Regular cardiac myocyte (primary cell): ENCODE measurements at places on chromosomes 16 and 17. TPM values are rescaled to one million over a fixed set of nuclear protein-coding genes. Genes with fewer than 3 reads are reported as not detected.

The ZNF319 gene
- total RNA-seq: 1.4 and 2.7 TPM in 2 replicates

The GPRC5C gene
- 7.9 and 15.5 TPM in 2 replicates for total RNA-seq

The TMIGD1 gene
- not detected in 2 replicates for total RNA-seq

The KRT33B gene
- under 0.01 TPM in 2 replicates for total RNA-seq

The ZG16 gene
- not detected in 2 replicates for total RNA-seq

The ADAMTS18 gene
- total RNA-seq: 9.4 and 33.5 TPM in 2 replicates

The WNT3 gene
- total RNA-seq: 1.2 and 2.0 TPM in 2 replicates

The TBC1D3H gene
- total RNA-seq: not detected in 2 replicates

The PABPN1L gene
- total RNA-seq: not detected in 2 replicates

The POLG2 gene
- 10.4 and 11.1 TPM in 2 replicates for total RNA-seq

The TMEM97 gene
- 9.0 and 14.6 TPM in 2 replicates for total RNA-seq

The C17orf107 gene
- 2.5 and 5.9 TPM in 2 replicates for total RNA-seq
